ENCODE measurements at places on chromosomes 5 and 9.

- no peak for DNase-seq
Measured at GRCh38 chr9:12640016-12640587, 53.1 kb upstream of the TYRP1 start.

GRCh38 chr9:135419106-135419505 is 60.5 kb upstream of the PPP1R26 start:
- DNase-seq, result no peak

DNA sequence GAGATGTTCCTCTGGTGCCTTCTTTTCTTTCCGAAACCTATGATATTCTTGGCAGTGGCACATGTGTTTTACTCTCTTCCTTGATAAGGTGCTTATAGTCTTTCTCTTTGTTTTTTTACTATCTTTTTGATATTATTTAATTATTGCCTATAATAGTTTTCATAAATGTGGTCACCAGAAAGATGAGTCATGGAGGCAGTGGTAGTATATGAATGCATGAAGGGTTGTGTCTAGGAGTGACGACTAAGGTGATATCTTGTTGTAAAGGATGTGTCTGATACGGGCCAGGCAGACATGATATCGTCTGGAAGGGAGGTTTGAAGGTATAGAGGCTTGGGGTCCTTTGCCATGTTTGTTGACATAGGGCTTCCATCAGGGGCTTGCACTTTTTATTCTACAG is 36.8 kb downstream of the SLC44A1 start:
- DNase-seq, result no peak

- no peak for DNase-seq
Measured at GRCh38 chr5:11617080-11617479, 287.2 kb downstream of the CTNND2 start.

DNA sequence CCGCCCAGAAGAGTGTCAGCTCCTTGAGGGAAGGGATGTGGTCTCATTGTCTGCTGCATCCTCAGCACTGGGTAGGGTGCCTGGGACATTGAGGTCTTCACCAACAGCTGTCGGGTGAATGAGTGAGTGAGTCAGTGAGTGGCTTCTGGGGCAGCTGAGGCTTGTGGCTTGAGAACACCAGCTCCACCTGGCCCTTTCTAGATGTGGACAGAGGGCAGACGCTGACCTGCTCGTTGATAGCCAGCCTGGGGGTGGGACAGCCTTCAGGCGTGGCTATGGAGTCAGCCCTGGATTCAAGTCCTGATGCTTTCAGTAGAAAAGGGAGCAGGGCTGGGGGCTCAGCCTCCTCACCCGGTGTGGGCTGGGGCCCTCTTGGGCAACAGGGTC is 215.1 kb downstream of the C9orf50 start:
- no peak for DNase-seq

DNA sequence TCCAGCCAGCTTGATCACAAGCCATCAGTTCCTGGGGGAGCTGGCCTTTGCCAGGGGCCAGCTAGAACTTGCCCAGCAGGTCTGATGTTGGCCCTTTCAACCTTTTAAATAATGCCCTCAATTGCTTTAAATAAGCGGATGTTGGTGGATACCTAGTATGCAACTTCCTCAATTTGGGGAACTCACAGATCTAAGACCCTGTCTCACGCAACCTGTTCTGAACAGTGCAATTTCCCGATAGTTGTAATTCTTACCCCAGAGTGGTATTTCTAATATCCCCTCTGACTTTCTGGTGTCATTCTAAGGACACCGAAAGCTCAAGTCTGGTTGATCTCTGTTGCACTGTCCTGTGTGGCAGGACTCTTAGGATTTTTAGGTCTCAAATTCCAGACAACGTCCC is 23.1 kb downstream of the GALNT12 start:
- DNase-seq, result no peak

DNA sequence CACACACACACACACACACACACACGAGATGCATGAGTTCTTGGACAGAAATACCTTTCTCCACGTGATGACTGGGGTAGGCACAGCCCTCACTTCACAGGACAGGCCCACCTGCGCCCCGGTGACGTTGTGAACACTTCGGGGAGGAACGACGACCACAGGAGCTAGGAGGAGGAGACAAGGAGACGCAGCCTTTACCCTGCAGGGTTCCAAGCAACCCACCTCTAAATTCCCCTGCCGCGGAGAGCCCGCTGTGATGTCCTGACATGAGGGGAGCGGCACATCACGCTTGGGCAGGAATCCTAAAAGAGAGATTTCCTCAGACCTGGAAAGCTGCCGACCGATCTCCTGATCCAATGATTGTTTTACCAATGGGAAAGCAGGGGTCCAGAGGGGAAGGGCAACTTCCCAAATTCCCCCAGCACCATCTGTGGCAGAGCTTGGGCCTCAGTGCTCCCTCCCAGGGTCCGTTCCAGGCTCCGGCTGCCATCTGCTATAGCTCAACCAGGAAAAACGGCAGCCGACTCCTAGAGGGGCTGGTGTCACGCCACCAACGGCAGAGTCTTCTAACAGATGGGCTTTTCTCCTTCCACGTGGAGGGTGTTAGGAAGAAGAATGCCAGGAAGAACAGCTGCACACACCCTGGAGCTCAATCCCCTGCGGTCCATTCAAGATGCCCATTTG is 10.1 kb downstream of the IGFBPL1 start:
- no peak for DNase-seq

DNA sequence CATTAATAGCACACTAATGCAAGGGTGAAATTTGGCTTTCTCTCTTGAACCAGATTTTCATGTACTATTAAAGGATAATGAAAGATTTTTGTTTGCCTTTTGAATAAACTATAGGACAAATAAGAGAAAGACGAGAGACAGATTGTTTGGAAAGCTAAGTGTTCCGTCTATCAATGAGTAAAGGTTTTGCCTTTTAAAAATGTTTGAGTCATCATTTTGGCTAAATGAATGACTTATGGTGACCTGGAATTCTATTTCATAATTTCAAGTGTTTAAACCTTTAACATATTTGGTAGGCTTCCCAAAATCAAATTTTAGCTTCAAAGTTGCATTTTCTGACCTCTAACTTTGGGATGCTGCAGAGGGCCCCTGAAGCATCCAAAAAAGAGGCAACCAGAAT is 145.2 kb downstream of the SLC25A46 start:
- DNase-seq, result no peak

DNA sequence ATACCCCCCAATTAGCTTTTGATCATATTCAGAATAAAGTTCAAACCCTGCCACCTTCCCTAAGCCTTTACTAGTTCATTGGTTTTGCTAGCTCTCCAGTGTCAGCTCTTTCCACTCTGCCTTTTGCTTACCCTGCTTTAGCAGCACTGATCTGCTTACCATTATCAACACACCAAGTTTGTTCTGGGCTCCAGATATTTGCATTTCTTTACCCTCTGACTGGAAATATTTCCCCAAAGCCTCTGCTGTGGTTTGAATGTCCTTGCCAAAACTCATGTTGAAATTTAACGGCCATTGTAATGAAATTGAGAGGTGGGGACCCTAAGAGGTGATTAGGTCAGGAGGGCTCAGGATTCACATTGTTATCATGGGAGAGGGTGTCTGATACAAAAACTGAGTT is 99.5 kb downstream of the GCNT1 start:
- DNase-seq, result no peak

GRCh38 chr5:120528609-120529008 is 64.5 kb downstream of the PRR16 start:
- no peak for DNase-seq
